Esophagus squamous epithelium (tissue), 5 donors: ENCODE measurements at places on chromosomes 12 and 14.

- DNase-seq, result no peak
These were observed 107.1 kb downstream of the SMOC1 start for GRCh38 chr14:69986336-69986735.

- DNase-seq, result no peak
These were observed 178.0 kb downstream of the CAND1 start for GRCh38 chr12:67447180-67447579.

- no peak for DNase-seq
These were observed 82.2 kb downstream of the DAD1 start for GRCh38 chr14:22506778-22507351.

DNA sequence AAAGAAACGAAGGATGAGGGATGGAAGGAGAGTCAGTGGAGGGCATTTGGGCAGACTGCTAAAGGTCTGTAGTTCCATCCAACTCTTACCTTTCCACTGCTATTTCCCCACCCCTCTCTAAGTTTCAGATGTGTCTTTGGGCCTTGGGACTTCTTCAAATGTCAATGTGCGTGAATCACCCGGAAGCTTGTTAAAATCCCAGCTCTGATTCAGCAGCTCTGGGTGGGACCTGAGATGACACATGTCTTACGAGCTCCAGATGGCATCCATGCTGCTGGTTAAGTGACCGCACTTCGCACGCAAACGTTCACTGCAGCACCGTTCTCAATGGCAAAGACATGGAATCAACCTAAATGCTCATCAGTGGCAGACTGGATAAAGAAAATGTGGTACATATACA, 309.9 kb downstream of the VRK1 start:
- no peak for DNase-seq

- no peak for DNase-seq
These were observed 17.8 kb downstream of the POMT2 start for GRCh38 chr14:77302926-77303325.

DNA sequence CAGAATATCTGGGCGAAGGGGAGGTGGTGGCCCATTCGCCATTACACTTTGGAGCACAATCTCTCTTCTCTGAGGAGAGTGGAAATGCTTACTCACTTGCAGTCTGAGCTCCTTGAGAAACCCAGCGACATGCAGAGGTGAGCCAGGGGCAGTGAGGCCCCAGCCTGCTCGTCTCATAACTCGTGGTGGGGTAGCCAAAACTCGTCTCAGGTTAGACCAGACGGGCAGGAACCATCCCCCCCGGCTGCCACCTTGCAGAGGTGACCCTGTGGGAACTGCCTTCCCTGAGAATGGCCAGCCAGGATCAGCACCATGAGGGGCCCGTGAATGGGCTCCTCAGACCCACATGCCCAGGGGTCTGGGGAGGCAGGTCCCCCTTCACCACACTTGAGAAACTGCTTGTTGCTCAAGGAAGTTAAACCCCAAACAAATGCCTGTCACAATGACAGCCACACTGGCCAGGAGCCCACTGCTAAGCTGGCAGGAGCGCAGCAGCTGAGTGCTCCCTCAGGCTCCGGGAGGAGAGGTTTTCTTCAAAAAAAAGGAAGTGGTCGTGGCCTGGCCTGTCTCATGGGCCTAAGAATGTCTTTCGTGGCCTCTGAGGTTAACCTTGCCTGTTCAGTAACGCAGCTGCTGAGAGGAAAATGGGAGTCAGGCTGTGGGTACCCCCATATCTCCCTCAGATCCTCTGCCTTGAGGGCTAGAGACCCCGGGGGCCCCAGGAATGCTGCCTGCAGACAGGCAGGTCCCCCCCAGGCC, 9.2 kb upstream of the ALDH2 start:
- no peak for DNase-seq

DNA sequence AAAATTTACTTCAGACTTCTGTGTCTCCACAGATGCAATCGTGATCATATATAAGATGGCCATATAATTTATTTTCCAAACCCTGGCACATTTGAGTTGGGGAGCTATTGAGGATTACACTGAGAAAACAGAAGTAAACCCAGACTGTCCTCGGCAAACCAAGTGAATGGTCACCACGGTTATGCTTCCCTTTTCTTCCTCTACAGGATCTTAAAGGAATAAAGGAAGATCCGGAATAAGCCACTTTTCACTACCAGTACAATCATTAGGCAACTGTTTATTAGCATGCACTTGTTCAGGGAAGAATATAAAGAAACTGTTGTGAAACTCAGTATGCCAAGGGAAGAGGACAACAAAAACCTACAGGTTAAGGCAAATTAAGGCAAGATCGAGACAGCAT, 27.6 kb downstream of the SBNO1 start:
- DNase-seq, result no peak

- DNase-seq, result no peak
These were observed 42.1 kb downstream of the DYRK2 start for GRCh38 chr12:67690656-67691055.

- DNase-seq, result no peak
These were observed 164.3 kb downstream of the GRIP1 start for GRCh38 chr12:66514581-66514980.

- no peak for DNase-seq
These were observed 1.4 kb downstream of the MYO1A start for GRCh38 chr12:57048423-57049118.

- DNase-seq, result no peak
These were observed 59.0 kb upstream of the ARID2 start for GRCh38 chr12:45670346-45671065.

DNA sequence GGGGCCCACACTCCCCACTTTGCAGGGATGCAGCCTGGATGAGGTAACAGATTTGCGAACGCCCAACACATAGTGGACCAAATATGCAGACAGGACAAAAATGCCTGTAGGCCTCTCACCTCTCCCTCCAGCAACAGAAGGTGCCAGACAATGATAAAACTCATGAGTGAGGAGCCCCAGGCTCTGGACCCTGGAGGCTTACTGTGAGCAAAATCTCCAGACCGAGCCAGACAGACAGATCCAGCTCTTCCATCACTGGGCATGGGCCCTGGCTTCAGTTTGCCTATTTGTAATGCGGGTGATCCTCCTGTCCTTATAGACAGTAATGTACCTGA, 42.3 kb downstream of the IRF2BPL start:
- no peak for DNase-seq

DNA sequence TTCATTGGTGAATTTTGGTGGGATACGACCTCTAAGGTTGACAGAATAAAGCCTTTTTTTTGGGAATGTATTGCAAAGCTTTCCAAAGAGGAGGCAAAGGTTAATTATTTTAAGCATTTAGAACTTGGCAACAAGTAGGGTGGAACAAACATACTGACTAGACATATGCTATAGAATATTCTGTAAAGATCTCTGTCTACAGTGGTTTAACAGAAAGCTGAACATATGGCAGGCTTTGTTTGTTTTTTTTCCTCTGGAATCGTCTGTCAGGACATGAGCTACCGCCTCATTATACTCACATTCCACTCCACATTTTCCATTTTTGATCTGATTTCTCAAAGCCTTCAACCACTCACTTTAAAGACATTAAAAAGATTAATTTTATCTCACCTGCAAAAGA, 153.4 kb upstream of the PELI2 start:
- DNase-seq, result no peak

GRCh38 chr12:43072431-43072830, 479.6 kb downstream of the ADAMTS20 start:
- DNase-seq, result no peak

GRCh38 chr12:10191865-10192264, 13.0 kb downstream of the TMEM52B start:
- DNase-seq, result no peak

GRCh38 chr12:107277855-107278254, 184.5 kb upstream of the CRY1 start:
- DNase-seq, result no peak

DNA sequence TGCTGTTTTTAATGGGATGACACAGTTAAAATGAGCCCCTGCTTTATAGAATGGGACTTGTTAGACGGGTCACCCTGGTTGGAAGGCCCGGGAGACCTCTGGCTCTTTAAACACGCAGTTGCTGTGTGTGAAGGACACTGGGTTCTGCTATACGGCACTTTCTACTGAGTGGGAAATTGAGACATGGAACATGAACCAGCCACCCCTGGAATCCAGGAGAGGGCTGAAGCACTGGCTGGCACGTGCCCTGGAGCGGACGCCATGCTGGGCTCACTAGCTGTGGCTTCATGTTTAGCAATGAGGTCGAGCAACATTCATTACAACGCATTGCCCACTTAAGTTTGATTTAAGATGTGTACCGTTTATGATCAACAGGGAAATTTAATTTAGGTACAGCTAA, 23.9 kb downstream of the CACNA1C start:
- no peak for DNase-seq

- no peak for DNase-seq
These were observed 62.7 kb downstream of the CDC42BPB start for GRCh38 chr14:102994689-102995088.

GRCh38 chr12:4047421-4047820, 174.2 kb upstream of the PARP11 start:
- DNase-seq, result no peak

GRCh38 chr14:20808162-20808483, 5.5 kb upstream of the RNASE1 start:
- no peak for DNase-seq

DNA sequence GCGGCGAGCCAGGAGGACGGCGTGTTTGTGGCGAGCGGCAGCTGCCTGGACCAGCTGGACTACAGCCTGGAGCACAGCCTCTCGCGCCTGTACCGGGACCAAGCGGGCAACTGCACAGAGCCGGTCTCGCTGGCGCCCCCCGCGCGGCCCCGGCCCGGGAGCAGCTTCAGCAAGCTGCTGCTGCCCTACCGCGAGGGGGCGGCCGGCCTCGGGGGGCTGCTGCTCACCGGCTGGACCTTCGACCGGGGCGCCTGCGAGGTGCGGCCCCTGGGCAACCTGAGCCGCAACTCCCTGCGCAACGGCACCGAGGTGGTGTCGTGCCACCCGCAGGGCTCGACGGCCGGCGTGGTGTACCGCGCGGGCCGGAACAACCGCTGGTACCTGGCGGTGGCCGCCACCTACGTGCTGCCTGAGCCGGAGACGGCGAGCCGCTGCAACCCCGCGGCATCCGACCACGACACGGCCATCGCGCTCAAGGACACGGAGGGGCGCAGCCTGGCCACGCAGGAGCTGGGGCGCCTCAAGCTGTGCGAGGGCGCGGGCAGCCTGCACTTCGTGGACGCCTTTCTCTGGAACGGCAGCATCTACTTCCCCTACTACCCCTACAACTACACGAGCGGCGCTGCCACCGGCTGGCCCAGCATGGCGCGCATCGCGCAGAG, 873 bp downstream of the PLXNC1 start:
- DNase-seq, result no peak

DNA sequence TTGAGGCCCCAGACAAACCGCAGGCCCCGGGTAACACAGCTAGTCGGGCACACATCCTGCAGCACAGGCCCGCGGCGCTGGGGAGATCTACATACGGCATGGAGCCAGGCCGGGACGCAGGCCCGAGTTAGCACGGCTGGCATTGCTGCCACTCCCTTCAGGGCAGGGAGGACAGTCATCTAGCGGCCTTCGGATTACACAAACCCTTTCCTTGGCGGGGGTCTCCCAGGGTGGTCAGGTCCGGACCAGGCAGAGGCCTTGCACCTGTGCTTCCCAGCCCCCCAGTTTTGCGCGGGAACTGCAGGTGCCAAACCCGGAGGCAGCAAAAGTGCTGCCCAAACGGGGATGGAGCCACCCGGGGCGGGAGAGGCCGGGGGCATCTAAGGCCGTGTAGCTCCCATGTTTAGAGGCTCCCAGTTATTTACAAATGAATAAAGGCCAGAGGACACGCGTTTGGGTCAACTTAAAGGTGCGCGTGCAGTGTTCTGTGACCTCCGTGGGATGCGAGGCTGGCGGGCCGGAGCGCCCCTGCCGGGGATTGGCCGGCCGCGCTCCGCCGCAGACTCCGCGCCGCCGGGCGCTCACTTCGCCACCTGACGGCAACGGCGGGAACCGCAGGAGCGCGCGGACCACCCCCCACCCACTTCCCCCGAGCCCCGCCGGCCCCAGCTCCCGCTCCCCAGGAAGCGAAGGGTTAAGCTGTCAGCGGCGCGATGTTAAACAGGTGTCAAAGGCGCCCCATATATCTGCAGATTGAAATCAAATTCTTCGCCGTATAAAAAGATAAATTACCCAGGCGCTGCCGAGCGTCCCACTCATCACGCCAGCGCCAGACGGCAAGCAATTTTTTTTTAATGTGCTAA, 18.1 kb downstream of the VSX2 start:
- no peak for DNase-seq

DNA sequence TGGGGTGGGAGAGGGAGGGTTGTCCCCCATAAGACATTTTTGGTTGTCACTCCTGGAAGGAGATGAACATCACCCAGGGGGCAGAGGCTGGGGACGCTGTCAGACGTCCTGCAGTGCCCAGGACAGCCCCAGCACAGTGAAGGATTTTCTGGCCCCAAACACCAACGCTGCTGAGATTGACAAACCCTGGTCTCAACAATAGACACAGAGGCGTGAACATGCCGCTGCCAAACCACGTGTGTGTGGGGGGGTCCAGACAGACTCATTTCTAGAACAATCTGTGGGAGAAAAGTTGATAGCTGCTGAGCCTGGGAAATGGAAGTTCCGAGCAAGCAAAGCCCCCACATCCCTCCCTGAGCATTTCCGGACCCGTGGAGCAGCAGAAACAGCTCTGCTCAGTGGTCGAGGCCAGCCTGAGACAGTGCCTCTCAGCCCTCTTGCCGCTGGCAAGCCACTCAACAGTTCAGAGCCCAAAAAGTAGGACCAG, 43.8 kb upstream of the CLMN start:
- DNase-seq, result no peak

- no peak for DNase-seq
These were observed 6.8 kb downstream of the TTC8 start for GRCh38 chr14:88831284-88831683.

DNA sequence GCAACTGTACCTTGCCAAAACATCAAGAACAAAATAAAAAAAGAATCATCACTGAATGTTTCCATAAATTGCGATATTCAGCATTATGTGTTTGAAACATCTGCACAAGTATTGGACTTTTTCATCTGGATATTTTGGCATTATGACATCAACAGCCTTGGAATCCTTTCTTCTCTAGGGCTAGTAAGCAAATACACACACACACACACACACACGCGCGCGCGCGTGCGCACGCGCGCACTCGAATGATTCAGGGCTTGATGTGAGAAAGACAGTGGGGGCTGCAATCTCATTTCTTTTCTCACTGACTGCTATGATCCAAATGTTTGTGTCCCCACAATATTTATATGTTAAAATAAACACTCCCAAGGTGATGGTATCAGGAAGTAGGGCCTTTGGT, 90.0 kb upstream of the SLC38A4 start:
- DNase-seq, result no peak

DNA sequence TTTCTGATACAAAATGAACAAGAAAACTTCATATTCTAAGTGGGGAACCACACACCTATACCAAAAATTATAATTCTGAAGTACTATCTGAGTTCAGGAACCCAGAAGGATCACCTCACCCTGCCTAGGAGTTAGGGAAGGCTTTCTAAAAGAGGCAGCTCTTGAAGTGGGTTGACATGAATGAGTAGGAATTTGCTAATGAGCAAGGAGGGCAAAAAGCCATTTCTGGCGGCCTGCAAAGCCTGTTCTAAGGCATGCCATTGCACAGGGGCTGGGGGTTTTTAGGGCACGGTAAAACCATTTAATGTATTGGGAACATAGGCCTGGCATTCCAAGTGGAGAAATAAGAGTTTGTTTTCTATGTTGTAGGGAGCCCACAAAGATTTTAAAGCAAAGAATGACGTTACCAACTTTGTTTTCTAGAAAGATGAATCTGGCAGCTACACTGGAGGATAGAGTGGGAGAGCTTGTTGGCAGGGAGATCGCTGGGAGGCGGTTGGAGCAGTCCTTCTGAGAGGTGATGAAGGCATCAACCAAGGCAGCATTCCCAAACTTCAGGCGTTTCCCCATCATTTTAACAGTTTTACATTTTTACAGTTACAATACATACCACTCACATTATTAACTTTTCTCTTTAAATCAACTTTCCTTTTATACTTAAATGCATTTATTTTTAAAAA, 14.1 kb downstream of the IFT43 start:
- no peak for DNase-seq
